ENCODE measurements at places on chromosomes 5 and 9.

- no peak for DNase-seq
Measured at GRCh38 chr5:150356575-150357294, 762 bp upstream of the TCOF1 start.

DNA sequence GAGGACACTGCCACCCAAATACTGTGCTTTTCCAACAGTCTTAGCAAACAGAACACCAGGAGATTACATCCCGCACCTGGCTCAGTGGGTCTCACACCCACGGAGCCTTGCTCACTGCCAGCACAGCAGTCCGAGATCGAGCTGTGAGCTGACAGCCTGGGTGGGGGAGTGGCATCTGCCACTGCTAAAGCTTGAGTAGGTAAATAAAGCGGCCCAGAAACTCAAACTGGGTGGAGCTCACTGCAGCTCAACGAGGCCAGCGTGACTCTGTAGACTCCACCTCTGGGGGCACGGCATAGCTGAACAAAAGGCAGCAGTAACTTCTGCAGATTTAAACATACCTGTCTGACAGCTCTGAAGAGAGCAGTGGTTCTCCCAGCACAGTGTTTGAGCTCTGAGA, 28.8 kb downstream of the EPB41L4A start:
- DNase-seq, result no peak

DNA sequence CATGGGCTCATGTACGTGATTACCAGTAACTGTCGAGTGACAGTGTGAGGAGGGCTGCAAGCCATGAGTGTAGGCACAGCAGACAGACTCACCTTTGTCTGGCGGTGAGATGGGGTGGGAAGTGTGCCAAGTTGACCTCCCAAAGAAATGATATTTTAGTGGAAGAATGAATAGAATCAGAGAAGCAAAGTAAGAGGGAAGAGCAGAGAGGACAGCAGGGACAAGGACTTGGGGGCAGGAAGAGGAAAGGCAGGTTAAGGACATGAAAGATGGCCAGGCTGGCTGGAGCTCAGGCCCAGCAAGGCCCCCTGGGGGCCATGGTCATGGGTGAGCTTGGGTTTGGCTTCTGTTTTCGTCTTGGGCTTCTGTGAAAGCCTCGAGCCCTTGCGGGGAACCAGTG, 20.2 kb downstream of the TGFBI start:
- no peak for DNase-seq

GRCh38 chr5:174998131-174998730, 273.8 kb downstream of the MSX2 start:
- DNase-seq, result no peak

DNA sequence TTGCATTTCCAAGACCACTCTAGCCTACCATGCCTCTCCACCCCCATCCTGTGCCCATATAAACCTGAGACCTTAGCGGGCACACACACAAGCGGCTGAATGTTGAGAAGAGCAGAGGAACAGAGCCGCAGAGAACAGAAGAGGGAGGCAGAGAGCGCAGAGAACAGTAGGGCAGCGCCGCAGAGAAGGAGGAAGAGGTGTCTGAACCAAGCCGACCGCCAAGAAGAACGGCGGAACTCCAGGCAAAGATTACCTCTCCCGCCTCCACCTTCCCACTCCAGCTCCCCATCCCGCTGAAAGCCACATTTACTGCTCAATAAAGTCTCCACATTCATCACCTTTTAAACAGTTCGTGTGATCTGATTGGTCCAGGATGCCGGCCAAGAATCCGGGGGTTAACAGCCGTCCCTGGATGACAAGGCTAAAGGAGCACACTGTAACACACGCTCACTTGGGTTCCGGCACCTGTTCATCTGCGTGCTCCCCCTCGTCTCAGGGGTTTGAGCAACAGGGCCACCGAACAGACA, 33.2 kb downstream of the GRIN3A start:
- peak; percentile 15 for DNase-seq

DNA sequence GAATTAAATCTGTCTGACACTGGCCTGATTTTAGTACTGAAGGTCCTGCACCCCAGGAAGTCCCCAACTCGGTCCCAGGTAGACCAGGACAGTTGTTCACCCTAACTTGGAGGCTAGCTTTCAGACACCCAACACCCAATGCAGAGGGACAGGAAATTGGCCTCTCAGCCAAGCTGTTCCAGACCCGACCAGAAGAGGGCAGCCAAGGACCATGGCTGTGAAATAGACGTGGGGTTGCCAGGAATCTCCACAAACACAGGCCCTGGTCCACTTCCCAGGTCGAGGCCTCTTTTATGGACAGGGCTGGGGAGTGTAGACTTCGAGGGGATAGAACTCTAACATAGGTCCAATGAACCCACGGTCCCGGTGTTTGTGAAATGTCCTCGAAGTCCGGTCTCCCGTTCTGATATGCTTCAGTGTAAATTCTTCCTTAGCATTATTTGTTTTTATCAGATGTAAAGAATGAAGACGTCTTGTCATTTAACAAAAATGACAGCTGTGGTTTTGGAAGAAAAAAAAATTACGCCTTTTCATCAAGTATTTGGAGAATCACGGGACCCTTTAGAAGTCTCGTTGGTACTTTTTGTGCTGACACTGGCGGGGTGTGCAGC, 260.3 kb upstream of the ADAMTS16 start:
- peak; percentile 68 for DNase-seq

GRCh38 chr5:33023649-33024048, 312.5 kb downstream of the NPR3 start:
- peak; percentile 40 for DNase-seq

GRCh38 chr5:33755231-33755630, 136.6 kb downstream of the ADAMTS12 start:
- peak; percentile 57 for DNase-seq

- no peak for DNase-seq
Measured at GRCh38 chr9:127421057-127421456, 3.1 kb upstream of the ZNF79 start.

DNA sequence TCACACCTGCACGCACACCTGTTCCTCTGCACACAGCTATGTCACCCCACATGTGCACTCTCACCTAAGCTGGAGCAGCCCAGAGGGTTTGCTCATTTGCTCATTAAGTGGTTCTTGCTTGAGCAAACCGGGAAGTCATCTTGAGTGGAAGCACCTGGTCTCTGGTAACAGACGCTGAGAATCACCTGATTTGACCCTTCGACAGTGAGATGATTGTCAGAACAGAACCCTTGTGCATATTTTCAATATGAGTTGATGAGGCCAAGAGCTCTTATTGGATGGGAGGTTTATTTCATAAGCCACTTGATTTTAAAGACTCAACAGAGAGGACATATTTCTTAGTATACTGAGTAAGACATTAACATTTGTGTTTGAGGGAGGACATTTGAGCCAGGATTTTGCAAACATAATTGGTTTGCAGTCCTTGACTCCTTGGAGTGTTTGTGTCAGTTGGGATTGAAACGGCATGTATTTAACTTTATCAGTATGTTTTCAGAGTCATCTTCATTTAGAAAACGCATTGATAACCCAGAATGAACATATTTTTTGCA, 22.1 kb upstream of the LPCAT1 start:
- no peak for DNase-seq

DNA sequence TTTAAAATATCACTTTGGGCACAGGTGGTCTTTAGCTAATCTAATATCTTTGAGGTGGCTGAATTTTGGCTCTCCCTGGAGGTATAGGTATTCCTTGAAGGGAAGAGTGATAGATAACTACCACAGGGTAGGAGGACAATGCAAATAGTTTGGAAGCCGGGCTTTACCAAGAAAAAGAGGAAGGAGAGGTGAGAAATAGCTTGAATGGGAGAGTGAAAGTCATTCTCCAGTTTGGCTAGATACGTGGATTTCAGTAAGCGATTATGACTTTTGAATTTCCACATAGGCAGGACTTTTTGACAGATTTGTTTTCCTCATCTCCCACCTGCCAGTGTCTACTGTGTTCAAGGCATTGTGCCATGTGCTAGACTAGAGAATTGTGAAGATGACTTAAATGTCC, 45.5 kb downstream of the RASA1 start:
- no peak for DNase-seq

- no peak for DNase-seq
Measured at GRCh38 chr5:2203774-2204173, 321.0 kb upstream of the IRX4 start.

DNA sequence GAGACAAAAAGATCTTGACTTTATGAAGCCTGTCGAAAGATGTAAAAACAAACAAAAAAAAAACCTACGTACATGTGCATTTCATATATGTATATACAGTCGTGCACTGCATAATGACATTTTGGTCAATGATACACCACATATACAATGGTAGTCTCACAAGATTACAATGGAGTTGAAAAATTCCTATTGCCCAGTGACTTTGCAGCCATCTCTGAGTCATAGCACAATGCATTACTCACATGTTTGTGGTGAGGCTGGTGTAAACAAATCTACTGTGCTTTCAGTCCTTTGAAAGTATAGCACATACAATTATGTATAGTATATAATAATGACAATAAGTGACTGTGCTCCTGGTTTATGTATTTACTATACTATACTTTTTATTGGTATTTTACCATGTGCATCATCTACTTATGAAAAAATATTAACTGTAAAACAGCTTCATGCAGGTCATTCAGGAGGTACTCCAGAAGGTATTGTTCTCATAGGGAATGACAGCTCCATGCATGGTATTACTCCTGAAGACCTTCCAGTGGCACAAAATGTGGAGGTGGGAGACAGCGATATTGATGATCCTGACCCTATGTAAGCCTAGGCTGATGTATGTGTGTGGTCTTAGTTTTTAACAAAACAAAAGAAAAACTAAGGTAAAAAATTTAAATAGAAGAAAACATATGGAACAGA, 73.7 kb upstream of the FST start:
- DNase-seq, result peak; percentile 93

GRCh38 chr5:103424453-103425205, 138.0 kb downstream of the NUDT12 start:
- DNase-seq, result peak; percentile 93

DNA sequence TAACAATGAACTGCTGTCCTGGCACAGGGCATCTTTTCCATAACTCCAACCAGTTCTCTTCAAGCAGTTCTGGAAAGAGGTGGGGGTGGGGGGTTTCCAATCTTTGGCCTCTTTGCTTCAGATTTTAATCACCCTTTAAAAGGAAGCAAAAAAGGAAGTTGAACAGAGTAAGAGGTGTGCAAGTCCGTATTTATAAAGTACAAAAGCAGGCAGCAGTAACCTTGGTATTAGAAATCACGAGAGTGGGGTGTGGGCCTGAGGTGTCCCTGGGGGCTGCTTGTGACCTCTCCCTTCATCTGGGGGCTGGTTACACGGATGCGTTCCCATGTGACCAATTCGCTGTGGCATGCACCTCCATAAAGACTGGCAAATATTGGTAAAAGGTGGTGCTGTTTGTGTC, 70.5 kb downstream of the PTCH1 start:
- no peak for DNase-seq

DNA sequence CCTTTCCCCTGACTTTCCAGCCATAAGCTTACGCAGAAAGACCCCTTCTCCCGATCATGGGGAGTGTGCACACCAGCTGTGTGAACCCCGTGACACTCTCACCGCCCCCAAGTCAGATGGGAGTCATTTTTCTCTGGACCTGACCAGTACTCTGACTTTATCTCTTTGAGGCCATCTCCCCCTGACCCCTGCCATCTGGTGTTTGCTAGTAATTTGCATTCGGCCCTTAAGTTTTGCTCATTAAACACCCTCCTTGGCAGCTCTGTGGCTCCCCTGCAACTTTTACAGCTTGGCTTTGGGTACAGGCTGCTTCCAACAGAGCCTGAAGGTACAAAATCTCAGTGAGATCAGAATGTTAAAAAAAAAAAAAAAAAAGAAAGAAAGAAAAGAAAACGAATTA, 43.9 kb downstream of the PDZD2 start:
- no peak for DNase-seq

DNA sequence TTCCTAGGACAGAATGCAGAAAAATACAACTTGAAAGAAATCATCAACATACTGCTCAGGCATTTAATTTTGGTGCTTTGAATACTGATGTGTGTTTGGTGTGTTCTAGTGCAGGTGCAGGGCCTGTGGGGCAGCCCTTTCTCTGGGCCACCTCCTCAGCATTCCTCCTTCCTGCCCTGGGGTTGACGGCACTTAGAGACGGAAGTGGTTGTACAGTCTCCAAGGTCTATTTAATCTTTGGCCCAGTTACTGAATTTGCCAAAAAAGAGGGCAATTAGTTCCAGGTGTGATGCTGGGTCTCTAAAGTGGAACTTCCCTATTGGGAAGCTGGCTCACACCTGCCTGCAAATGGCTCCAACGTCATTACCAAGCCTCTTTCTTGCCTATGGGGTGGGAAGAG, 269.0 kb downstream of the SH3GL2 start:
- no peak for DNase-seq

DNA sequence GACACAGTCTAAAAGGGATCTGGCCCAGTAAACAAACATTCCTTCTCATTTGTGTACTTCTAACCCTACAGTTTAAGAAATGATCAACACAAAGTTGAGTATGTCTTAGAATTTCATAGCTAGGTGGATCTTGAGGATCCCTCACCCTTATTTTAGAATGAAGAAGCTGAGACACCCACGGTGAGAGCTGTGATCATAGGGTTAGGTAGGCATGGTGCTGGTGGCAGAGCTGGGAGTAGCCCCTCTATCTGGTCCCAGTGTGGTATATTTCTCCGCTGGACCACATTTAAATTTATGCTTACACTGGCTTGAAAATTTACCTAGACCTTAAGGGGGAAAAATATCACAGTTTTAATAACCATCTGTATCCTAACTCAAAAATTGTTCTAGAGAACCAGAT, 39.8 kb downstream of the UGCG start:
- DNase-seq, result no peak

DNA sequence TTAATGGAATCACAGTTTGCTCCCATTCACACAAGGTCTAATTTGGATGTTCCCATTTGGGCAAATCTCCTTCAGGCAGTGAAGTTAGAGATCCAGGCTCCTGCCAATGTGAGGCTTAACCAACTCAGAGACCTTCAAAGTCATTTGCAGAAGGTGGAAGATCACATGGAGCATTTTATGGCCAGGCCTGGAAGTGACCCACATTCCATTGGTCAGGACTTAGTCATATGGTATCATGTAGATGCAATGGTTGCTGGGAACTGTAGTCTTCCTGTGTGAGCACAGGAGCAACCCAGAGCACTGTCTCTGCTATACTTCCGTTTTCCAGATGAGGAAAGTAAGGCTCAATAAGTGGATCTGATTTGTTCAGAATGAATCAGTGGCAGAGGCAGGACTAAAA, 292.7 kb upstream of the SMARCA2 start:
- DNase-seq, result no peak

GRCh38 chr9:35619800-35620158, 1.6 kb upstream of the CD72 start:
- DNase-seq, result no peak

GRCh38 chr9:11328326-11328725, 715.5 kb upstream of the PTPRD start:
- DNase-seq, result no peak

GRCh38 chr5:141657404-141657803, 6.2 kb upstream of the FCHSD1 start:
- peak; percentile 29 for DNase-seq

GRCh38 chr9:5073701-5074100, 88.6 kb downstream of the JAK2 start:
- DNase-seq, result no peak

- peak; percentile 90 for DNase-seq
Measured at GRCh38 chr9:94649100-94649819, 9.9 kb upstream of the FBP1 start.
